ENCODE measurements at places on chromosomes 3 and 15. TPM values are rescaled to one million over a fixed set of nuclear protein-coding genes. Genes with fewer than 3 reads are reported as not detected.

GOLGA6L10 gene
- 2.8 TPM for polyA plus RNA-seq

GRCh38 chr3:100030346-100030745 lies 84.0 kb downstream of the FILIP1L start:
- DNase-seq: no peak

ROBO2 gene
- polyA plus RNA-seq: 2.2 TPM

SLITRK3 gene
- 0.33 TPM for polyA plus RNA-seq

INSYN1 gene
- 5.2 TPM for polyA plus RNA-seq

CCR5 gene
- polyA plus RNA-seq: 0.40 TPM

CHRNA7 gene
- polyA plus RNA-seq: 2.5 TPM

- DNase-seq: no peak
Observed at GRCh38 chr3:132038198-132038825, 3.5 kb upstream of the CPNE4 start.

CYP19A1 gene
- polyA plus RNA-seq: 0.73 TPM

DNA sequence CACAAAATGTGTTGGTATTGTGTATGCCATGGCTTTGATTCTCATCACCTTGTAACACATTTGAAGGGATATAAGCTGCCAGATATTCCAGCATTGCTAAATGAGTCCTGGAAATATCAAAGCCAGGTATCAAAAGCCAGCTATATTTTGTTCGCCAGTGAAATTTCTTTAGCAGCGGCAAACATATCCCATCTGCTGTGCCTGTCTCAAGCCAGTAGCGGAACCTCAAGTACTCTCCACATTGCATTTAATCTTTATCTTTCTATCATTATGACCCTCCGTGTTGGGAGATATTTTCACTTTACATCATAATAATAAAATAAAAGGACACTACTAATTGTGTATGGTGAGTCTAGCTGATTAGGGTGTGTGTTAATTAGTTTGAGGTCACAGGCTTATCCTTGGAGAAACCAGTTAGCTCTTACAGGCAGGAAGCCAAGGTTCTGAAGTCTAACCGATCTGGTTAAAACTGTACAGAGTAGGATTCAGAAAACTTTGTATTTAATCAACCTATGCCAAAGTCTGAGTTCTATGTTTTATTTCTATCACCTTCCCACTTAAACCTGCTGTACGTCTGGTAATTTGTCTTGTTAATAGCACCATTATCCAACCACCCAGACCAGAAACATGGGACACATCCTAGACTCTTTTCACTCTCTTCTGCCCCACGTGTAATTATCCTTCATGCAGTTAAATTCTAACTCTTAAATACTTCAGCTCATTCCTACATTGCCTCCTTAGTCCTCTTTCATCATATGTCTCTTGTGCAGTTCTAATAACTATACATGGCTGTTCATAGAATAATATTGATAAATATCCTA lies 14.5 kb downstream of the TIPARP start:
- no peak for DNase-seq

RASL12 gene
- polyA plus RNA-seq: 12.7 TPM

SLC6A11 gene
- 0.10 TPM for polyA plus RNA-seq

DNA sequence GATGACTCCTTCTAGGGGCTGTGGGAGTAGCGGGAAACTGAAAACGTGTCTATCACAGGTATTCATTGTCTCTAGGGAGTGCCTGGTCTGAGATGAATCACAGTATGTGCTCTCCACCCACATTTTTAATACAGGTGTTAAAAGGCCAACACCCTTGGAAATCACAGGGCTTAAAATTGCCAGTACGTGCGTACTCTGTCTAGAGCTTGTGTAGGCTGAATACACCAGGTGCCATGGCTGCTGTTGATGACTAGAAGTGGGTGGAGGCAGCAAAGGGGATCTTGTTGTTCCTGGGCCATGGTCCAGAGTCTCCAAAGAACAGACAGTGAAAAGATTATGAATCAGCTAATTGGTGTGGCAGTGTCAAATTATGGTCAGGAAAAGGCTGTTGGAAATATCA lies 35.1 kb upstream of the P3H2 start:
- DNase-seq: no peak

SERPINI2 gene
- 0.20 TPM for polyA plus RNA-seq

DNA sequence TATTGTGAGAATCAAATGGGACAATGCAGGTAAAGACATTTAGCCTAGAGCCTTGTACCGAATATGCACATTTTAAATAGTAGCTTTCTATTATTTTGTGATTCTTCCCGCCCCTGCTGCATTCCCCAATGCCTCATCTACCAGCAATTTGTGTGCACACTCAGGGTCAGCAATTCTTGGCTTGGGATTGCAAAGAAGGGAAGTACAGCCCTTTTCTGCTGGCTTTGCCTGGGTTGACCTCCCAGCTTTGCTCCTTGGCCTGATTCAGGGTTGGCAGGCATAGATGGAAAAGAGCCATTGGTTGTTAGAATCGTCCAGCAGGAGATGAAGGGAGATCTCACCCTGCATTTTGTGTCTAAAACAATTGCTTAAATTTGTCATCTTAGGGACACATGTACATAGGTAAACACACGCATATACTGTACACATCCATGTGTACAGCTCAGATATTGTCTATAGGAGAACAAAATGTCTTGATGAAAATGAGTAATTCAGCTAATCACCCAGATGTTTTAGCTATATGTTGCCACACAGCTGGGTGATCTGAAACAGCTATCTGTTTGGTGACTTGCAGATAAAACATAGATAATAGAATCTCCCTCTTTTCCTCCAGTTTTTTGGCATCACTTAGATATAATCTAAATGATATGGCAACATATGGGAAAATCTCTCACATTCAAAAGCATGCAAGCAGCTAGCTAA lies 340.9 kb upstream of the TBL1XR1 start:
- no peak for DNase-seq

- DNase-seq: no peak
Observed at GRCh38 chr15:60788692-60789103, 309.8 kb upstream of the ICE2 start.

C3orf22 gene
- polyA plus RNA-seq: not detected

DNA sequence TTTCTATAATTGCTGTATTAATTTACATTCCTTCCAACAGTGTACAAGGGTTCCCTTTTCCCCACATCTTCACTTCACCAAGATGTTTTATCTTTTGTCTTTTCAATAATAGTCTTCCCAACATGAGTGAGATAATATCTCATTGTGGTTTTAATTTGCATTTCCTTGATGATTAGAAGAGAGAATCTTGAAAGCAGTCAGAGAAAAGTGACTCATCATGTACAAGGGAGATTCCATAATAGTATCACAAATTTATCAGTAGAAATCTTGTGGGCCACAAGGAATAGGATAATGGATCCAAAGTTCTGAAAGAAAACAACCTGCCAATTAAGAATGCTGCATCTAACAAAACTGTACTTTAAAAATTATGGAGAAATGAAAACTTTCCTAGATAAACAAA lies 189.3 kb downstream of the NECTIN3 start:
- DNase-seq: no peak

DNA sequence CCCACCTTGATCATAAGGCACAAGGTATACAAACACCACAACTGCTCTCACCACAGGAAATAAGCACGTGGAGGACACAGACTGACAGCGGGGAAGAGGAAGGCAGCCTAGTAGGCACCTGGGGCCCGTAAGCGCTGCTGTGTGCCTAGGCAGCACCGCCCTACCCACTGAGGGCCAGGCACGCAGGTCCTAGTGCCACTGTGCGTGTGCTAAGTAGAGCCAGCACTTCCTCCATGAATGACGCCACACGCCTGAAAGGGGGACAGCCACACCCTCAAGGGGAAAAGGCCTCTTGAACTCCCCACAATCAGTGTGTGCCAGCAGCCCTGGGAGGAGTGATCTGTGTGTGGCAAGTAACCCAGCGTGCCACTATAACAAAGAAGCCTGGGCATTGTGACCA lies 73.0 kb downstream of the ATP1B3 start:
- no peak for DNase-seq

ACKR4 gene
- polyA plus RNA-seq: 1.6 TPM

All from forelimb muscle (tissue), 1 donor.